ENCODE measurements at places on chromosomes 5 and 9.

DNA sequence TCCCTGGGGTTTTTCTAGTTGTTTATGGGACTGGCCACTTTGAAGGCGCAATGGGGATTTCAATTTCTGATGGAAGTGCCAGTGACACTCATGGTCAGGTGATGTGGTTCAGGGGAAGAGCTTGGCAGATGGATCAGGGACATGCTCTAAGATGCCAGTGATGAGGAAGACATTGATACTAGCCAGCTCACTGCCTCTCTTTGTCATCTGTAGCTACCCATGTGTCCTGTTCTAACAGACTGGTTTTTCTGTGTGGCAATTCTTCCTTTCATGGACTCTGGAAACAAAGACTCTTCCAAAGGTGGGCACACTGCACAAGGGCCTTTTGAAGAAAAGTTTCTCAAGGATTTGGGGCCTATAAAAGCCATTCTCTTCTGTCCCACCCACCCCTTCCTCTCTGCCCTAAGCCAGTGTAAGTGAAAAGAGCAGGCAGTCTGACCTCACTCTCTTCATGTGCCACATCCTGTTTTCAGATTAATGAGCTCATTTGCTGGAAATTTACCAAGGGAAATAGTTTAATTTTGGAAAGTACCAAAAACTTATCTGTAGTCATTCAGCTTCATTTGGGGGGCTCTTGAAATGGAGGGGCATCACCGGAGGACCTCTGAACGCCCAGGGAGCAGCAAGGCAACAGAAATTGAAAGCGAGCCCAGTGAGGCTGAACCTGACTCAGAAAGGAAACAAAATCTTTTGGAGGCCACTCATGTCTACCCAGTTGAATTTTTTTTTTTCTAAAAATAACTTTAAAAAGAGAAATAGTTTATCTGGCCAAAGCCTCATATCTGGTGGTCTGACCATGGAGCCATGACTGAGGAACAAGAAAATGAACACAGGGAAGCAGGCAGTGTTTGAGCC is 4.9 kb upstream of the TRAF1 start:
- DNase-seq: no peak

DNA sequence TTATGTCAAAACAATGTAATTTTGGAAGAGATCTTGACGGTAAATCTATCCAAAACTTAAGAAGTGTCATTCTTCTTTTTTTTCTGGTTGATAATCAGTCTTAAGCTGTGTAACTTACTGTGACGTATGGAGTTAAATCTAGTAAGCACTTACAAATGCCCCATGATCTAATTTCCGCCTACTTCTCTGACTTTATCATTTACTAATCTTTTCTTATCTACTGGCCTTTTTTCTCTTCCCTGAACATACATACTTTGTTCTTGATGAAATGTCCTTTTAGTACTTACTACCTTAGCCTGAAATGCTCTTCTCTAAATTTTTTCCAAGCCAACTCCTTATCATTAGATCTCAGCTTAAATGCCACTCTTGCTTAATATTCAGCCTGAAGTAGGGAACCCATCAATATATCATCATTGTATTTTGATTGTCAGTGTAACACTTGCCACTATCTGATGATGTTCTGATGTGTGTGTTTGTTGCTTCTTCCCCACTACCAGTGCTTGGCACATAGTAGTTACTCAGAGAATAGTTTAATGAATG is 27.6 kb downstream of the AP3S1 start:
- no peak for DNase-seq

- no peak for DNase-seq
Measured at GRCh38 chr9:108209132-108209685, 646.6 kb downstream of the ACTL7B start.

DNA sequence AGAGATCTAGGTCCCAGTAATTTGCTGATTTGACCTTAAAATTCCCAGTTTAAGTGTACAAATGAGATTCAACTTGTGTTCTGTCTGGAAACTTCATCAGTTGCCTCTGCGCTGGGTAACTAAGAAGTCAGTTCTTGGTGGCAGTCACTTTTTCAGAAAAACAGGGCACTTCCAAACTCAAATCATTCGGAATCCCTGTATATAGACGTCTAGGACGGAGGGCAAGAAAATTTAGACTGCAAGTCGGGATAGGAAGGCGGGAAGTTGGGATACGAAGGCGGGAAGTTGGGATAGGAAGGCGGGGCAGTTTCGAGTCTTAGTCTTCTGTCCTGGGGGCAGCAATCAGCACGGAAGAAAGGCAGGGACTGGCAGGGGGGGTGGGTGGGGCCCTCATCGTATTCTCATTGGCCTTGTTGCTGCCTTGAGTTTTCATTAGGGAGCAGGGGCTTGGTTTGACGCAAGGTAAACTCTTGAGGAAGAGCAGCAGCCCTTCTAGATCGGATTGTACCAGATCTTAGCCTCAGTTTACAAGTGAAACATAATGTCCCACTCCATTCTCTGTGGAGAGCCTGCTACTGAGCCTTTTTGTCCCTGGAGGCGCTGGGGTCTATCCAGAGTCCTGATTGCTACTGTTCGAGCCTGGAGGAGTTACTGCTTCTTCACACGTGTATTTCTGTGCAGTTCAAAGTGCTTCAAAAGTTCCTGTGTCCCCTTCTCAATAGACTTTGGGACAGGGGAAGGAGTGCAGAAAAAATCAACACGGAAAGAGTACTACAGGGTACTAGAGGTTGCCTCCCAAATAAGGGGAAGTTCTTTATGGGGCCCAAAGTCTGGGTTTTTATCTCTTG is 2.7 kb upstream of the PURA start:
- no peak for DNase-seq

GRCh38 chr5:75729321-75729720 is 12.1 kb upstream of the POC5 start:
- no peak for DNase-seq

GRCh38 chr5:175104677-175105076 is 339.3 kb downstream of the DRD1 start:
- no peak for DNase-seq

DNA sequence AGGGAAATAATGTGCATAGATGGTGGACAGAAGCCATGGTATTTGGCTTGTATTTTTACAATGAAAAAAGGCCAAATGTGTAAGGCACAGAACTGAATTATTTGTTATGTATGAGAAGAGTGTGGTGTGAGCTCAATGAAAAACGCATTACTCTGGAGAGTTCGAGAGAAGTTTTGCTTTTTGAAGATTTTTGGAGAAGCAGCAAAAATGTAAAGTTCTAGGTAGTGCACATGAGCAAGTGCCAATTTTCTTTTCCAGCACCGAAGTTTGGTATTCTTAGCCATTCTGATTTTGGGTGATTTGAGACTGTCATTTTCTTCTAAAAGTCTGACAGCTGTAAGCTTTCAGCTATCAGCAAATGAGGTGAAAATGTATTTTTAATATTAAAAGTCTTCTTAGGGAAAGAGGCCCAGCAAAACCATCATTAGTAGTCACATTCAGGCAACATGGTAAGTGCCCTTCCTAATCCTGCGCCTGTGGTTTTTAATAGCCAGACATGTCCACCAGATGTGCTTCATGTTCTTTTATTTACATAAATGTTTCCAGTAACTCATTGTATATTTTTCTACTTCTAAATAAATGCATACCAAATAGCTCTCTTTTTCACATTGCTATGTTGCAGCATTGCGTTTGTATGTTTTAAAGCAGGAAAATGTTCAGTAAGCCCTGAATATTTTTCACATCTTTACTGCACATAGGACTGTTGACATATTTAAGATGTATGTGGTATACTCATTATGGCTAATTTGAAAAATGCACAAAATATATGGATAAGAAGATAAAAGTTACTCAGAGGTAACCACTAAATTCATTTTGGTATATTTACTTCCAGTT is 50.4 kb downstream of the RASGRF2 start:
- no peak for DNase-seq

- no peak for DNase-seq
Measured at GRCh38 chr5:32163785-32164184, 10.3 kb downstream of the GOLPH3 start.

DNA sequence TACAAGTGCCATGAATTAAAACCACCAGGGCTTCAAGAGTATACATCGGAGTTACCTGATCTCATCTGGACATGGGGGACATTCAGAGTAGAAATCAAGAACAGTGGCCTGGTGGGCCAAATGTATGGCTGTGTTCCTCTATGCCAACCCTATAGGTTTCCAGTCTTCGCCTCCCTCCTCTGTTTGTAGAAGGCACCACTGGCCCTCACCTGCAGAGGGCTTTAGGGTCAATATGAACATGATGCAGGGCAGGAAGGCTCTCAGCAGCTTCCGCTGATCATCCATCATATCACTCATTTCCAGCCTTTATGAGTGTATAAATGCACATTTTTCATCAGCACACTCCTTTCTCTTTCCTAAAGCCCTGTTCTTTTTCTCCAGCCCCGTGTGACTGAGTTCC is 555.5 kb upstream of the BRINP1 start:
- DNase-seq: no peak

DNA sequence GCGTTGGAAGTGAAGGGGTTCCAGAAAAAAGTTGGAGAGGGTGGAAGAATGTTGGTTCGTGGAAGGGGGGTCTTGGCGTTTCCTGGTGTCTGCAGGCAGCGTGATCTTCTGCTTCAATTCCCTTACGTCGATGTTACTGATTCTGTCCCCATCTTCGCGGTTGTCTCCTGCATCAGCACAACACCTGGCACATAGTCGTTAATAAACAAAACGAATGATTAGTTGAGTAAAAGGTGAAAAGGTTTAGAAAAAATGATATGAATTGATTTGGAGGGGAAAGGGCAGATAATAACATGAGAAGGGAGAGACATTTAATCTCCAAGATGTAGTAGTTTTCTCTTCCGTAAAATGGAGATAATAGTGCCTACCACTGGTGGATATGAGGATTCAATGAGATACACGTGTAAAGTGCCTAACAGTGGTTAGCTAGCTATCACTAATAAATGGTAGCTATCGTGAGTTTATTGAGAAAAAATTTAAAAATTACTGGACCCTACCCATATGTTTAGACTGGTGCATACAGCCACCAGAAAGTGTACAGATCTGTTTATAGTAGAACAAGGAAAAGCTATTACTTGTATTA is 556 bp downstream of the MTREX start:
- peak; percentile 3 for DNase-seq

DNA sequence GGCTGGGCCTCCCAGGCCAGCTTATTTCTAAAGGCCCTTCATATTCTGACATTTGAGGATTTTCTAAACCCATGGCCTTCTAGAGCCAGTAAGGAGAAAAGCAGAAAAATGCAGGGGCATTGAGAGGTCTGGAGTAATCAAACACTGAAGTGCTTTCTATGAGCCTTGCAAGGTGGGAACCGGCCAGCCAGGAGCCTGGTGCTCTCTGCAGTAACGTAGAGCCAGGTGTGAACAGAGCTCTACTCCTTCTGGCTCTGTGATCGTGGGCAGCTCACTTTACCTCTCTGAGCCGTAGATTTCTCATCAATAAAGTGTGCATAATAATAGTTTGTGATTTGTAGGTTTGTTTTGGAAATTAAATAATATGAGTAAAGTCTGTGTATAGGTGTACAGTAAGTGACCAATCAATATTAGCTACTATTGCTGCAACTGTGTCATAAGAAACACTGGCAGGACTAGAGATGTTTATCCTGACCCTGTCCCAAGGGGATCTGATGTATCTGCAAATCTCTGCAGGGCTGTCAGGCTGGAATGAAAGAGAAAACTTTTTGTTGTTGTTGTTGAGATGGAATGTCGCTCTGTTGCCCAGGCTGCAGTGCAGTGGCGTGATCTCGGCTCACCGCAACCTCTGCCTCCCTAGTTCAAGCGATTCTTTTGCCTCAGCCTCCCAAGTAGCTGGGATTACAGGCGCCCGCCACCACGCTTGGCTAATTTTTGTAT is 2.7 kb downstream of the SYNPO start:
- DNase-seq: no peak

DNA sequence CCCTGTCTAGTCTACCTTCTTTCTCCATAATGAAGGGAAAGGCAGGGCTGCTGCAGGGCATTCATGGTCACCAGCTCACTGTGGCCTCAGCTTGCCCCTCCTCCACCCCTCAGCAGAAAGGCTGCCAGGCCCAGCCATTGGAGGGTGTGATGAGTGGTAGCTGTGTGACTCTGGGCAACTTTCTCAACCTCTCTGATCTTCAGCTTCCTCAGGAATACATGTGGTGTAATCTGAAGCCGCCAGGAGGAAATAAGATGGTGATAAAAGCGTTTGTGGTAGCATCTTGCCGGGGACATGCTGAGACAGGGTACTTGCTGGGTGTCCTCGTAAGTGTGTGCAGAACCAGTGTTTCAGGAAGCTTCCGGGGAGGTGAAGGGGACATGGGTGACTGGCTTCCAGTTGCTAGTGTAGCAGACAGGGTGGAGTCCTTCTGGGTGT is 9.8 kb downstream of the CXCL14 start:
- DNase-seq: no peak

- DNase-seq: no peak
Measured at GRCh38 chr9:109767404-109767803, 12.6 kb upstream of the PALM2AKAP2 start.

GRCh38 chr5:60232036-60232795 is 338.7 kb upstream of the PDE4D start:
- DNase-seq: no peak

- DNase-seq: no peak
Measured at GRCh38 chr9:134655101-134655500, 13.5 kb downstream of the COL5A1 start.

DNA sequence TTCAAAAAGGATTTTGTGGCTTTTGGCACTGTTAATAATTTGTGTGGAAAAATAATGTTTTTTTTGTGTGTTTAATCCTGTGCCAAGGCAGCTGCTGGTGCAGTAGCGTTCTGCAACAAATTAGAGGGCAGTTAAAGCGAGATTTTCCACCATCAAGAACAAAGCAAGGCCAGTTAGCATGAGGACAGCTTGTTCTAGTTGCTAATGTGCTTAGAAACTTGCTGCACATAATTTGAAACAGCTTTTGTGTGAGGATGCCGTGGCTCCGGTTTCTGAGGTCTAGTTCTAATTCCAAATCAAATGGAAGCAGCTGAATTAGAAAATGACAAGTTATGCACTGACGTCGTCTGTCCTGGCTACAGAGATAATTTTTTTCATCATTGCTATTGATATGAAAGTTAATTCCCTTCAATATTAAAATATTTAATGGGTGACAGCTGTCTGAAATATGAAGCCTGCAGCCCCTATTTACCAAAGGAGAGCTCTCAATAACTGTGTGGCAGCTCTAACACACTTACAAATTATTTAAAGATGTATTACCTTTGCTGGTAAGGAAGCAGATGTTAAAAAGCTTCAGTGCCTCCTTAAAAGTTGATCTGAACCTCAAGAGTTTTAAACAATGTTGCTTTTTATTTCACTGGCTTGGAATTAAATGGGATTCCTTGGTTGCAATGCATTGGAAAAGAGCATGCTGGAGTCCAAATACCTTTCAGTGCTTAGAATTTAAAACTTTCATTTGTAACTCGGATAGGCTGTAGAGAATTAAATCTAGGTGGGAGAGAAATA is 128.6 kb downstream of the SPATA31D1 start:
- DNase-seq: no peak

GRCh38 chr5:96476654-96477053 is 43.6 kb upstream of the PCSK1 start:
- DNase-seq: no peak

GRCh38 chr9:135045264-135045927 is 42.1 kb upstream of the OLFM1 start:
- no peak for DNase-seq

- DNase-seq: no peak
Measured at GRCh38 chr5:74174366-74174765, 466.2 kb downstream of the ENC1 start.

GRCh38 chr5:91384671-91385430 is 1.7 kb upstream of the ARRDC3 start:
- DNase-seq: no peak

Data from activated T-cell treated with anti-CD3 and anti-CD28 coated beads for 48 hours (primary cell).